Anterior cingulate cortex (tissue), 58 donors: ENCODE measurements at places on chromosomes 2 and 18.

- no peak for DNase-seq
These were observed 149.1 kb upstream of the CTAGE1 start for GRCh38 chr18:22566703-22567420.

DNA sequence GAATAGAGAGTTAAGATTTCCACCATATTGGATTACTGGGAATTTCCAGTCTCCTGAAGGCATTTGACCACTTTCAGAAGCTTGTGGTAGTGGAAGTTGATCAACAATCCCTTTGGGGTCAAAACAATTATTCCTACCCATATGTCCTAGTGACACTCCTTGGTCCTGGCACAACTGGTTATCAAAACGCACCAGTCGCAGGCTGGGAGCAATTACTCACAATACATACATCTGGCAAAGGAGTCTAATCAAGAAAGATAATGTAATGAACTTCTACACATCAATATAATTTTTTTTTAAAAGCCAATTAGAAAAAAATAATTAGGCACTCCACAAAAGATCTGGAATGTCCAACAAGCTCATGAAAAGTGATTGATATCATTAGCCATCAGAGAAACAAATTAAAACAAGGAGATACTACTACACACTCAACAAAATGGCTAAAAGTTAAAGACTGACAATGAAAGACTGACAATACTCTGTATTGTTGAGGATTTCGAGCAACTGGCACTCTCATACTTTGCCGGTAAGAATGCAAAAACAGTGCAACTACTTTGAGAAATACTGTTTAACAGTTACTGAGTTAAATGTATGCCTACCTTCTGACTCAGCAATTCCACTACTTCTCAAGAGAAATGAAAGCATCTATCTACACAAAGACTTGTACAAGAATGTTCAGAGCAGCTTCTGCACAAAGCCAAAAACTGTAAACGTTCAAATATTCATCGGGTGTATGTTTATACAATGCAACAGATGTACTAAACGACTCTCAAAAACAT lies 2.0 kb downstream of the INO80C start:
- no peak for DNase-seq

GRCh38 chr2:122927197-122927596 lies 1097.9 kb upstream of the CNTNAP5 start:
- no peak for DNase-seq

GRCh38 chr2:48257456-48257855 lies 272.5 kb upstream of the STON1 start:
- no peak for DNase-seq

GRCh38 chr2:62305421-62306176 lies 109.7 kb downstream of the B3GNT2 start:
- DNase-seq: no peak

DNA sequence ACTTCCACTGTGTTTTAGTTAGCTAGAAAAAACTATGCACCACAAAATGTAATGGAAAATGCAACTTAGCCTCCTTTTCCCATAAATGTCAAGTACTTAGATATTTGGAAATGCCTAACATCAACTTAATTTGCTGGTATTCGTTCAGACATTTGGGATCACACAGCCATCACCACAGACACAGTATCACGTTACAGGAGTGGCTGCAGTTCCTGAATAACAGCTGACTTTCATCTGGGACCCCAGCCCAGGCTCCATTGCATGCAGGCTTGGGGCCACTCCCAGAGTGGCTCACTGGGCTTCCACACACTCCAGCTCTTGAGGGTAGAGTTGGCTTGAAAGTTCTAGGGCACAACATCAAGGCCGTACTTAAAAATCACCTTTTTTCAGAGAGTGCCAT lies 9.3 kb downstream of the TMEM182 start:
- no peak for DNase-seq

DNA sequence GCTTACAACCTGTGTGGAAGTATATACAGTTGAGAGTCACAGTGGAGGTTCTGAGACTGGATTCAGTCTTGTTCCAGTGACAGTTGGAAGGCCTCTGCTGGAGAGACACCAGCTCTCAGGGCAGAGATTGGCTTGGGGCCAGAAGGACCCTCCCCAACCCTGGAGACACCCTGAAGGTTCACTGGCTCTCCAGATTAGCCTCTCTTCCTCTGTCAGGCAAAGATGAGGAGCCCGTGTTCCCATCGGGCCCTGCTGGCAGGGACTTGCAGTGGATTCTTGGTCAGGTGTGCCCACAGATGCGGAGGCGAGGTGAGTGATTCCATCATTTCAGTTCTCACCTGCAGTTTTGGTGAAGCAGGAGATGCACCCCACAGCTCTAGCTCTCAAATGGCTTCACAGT lies 78.6 kb downstream of the FAM210A start:
- no peak for DNase-seq

DNA sequence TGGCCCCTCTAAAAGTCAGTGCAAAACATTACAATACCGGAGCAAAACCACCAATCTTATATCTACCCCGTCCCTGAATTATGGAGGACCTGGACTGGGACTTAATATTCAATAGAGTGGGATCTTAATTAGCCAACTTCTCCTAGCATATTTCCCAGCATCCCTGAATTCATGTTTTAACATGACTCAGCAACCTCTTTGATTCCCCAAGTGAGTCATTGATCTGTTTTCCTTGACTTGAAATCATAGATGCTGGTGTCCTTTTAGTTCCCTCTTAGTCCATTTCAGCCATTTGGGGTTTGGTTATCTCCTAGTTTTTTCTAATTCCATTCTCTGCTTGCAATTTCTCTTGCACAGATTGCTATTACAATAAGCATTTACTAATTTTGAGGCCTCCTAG lies 677.7 kb upstream of the CELF4 start:
- DNase-seq: no peak

DNA sequence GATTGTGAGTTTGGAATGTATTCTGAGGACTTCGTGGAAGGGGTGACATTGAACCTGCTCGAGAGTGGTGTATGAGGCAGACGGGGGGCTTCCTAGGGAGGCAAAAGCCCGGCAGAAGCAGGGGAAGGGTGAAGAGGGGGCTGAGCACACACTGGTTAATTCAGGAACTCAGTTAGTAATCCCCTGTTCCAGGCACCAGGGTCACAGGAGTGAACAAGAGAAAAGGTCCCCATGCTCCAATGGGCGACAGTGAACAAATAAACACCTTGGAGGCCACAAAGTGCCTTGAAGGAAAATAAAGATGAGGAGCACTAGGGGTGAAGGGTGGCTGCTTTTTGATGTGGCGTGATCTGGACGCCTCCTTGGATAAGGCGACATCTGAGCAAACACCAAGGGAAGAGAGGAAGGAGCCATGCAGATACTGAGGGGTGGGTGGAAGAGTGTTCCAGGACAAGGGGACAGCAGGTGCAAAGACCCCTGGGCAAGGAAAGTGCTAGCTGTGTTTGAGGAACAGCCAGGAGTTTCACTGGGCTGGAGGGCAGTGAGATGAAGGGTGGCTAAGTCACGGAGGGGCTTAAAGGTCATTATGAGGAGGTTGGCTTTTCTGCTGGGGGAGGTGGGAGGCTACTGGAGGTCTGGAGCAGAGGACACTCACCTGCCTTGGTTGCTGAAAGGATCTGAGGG lies 26.7 kb upstream of the ASB18 start:
- DNase-seq: no peak

DNA sequence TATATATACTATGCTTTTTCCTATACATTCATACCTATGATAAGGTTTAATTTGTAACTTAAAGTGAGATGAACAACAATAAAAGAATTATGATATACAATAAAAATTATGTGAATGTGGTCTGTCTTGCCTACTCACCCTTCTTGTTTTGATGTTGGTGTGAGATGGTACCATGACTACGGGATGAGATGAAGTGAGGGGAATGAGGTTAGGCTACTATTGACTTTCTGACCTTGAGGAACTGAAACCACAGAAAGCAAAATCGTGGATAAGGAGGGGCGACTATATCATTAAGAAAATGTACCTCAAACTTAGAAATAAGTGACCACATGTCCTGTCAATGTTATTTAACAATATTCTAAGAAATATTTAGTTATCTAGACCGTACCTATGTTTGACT lies 103.9 kb upstream of the PPP1CB start:
- DNase-seq: no peak

DNA sequence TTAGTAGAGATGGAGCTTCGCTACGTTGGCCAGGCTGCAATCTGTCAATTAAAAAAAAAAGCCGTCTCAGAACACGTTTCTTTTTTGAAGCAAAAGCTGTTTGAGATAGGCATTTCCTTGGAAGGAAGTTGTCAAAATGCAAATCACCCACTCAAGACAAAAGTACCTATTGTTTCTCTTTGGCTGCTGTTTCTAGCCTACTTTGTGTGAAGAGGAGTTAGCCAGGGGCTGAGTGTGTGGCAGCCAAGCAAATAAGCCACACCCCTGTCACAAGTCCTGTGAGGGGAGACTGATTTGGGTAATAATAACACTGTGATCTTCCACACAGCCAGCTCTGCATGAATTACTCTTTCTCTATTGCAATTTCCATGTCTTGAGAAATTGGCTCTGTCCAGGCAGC lies 47.4 kb upstream of the CDCA7 start:
- no peak for DNase-seq

DNA sequence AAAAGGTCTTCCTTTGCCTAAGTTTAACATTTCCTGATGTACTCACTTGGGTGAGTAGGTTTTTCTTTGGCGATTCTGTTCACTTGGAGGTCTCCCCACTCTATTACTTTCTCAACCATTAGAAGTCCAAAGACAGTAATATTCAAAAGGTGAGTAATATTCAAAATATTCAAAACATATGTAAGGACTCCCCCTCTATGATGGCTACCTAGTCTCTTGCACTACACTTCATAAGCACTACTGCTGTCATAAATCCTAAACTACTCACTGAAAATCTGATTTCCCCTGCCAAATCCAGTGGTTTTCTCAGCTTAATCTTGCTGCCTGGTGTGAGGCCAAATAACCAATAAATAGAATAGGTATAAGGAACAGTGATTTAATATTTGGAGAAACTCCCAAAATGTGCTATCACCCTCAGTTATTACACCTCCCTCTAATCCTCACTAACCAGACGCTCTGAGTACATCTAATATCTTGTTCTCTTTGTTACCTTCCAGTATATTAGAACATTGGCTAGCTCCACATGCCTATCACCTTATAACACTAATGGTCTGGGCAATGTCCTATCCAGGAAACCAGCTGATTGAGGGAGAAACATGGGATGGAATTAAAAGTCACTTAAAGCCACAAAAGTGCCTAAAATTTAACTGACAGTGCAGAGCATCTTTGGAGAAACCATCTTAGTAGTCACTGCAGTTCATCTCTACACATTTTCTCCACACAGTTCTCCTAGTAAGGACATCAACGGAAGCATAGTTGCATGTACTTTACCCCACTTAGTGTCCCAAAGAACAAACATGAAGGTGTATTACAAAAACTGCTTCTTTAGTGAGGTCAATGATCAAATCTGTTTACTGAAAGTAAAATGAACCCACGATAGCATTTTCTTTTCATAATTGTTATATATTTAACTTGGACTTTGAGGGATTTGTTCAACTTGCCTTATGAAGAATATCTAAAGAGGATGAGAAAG lies 54.8 kb downstream of the MBD2 start:
- DNase-seq: no peak

- no peak for DNase-seq
These were observed 191.6 kb downstream of the SEPTIN10 start for GRCh38 chr2:109422071-109422757.

DNA sequence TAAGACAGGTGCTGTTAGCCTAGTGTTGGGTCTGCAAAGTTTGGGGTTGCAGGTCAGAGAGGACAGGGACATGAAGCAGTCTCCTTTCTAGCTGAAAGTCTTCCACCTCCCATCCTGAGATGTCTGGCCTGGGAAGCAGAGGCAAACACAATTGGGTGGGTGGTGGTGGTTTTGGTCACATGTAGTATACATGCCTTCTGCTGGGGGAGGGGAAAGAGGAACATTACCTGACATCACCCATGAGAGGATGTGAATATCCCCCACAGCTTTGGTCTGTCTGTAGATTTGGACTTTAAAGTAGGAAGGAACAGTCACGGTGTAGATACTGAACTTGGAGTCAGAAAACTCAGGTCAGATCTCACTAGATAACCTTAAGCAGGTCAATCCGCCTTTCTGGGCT lies 4.6 kb upstream of the DNAJC5G start:
- DNase-seq: no peak

GRCh38 chr2:36770542-36771287 lies 74.2 kb downstream of the VIT start:
- DNase-seq: no peak

GRCh38 chr2:19119326-19120001 lies 239.0 kb downstream of the OSR1 start:
- DNase-seq: no peak

GRCh38 chr2:168465594-168465993 lies 9.5 kb downstream of the CERS6 start:
- no peak for DNase-seq

GRCh38 chr2:31049264-31049663 lies 89.0 kb downstream of the GALNT14 start:
- DNase-seq: no peak

GRCh38 chr2:178829981-178830380 lies 22.8 kb upstream of the TTN start:
- DNase-seq: no peak

DNA sequence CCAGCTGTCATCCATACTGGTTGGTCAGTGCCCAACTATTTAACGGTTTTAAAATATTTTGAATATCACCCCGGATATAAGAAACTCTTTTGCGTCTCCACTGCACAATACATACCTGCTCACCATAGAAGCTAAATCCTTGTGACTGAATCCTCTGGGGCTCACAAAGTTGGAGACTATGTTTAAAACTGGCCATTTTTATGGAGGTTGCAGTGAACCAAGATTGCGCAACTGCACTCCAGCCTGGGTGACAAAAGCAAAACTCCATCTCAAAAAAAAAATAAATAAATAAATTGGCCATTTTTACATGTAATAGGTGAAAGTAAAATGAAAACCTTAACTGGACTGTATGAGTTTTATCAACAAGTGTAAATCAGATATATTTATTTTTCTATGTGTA lies 55.6 kb upstream of the TMEM17 start:
- no peak for DNase-seq

DNA sequence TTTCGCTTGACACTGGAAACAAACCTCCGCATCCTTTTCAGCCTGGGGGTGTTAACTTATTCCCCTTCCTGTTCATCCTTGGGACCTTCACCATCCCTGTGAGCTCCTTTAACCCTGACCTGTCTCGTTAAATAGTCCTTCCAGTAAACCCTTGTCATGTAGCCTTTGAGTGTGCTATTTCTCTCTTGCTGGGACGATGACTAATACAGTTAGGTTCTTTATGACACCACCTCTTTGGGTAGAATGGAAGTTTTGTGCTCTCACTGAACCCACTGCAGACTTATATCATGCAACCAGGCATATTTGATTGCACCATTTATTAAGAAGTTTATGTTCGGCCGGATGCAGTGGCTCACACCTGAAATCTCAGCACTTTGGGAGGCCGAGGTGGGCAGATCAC lies 40.5 kb upstream of the GAREM1 start:
- DNase-seq: no peak

DNA sequence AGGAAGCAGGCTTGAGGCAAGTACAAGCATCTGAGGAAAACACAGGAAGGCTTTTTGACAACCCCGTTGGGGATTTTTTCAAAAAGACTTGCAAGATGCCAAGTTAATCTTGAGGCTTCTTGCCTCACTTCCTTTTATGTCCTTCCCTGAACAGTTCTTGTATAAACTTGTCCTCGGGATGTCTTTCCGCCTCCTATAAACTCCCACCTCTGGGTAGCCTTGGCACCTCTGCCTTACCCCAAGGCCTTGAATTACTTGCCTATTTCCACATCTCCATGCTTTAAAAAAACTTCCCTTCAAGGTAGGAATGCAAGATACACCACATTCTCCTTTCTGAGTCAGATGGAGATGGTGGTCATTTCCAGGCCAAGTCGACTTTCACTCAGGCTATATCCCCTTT lies 106.4 kb upstream of the RBBP8 start:
- DNase-seq: no peak

- DNase-seq: no peak
These were observed 10.5 kb downstream of the PROC start for GRCh38 chr2:127428815-127429109.
